ENCODE measurements at places on chromosomes 7 and 10.

- no peak for DNase-seq
These were observed 42.4 kb upstream of the SEPTIN7 start for GRCh38 chr7:35758421-35758820.

DNA sequence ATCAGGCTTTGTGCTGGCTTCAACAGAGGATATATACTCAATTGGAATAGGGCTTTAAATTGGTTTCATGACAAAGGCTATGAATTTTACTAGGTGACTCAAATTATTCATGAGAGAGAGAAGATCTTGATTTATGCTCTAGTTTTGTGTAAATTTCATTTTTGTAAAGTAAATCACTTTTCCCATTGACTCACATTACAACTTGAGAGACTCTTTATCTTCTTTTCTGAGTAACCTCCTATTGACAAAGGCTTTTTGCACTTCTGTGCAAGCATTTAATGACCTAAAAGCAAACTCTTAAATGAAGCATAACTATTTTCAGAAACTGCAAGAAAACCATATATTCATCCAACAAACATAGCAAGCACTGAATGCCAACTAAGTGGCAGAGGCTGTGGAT is 98.5 kb upstream of the RHOBTB1 start:
- no peak for DNase-seq

DNA sequence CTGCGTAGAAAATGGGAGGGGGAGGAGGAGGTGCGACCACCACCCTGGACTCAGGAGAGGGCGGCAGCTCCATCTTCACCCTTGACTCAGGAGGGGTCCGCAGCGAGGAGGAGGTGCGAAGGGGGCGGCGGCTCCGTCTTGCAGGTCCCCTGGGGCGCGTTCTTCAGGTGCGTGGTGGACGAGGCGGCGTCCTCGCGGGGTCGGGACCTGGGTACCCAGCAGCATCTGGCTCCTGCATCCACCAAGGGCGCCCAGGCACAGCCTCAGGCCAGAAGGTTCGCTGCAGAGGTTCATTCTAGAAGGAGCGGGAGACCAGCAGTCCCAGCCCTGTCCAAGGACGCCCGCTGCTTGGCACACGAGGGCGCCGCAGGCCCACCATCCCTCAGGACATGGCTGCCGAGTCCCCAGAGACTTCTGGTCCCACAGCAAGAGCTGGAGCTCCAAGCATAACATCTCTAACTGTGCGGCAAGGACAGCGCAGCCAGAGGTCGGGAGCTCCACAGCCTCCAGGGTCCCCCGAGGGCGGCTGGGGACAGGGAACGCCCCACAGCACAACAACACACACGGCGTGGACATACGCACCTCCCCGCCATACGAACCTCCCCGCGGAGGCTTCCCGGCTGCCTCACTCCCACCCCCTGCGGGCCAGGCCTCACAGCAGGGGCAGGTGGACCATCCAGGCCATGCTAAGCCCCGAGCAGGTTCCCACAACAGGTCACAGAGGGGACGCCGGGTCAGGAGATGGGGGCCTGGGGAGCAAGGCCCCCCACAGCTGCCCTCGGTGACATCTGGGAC is 16.8 kb upstream of the DPYSL4 start:
- DNase-seq, result no peak

GRCh38 chr10:49080965-49081364 is 34.4 kb downstream of the VSTM4 start:
- no peak for DNase-seq

- no peak for DNase-seq
These were observed 75.6 kb upstream of the ZNF479 start for GRCh38 chr7:57207836-57208235.

DNA sequence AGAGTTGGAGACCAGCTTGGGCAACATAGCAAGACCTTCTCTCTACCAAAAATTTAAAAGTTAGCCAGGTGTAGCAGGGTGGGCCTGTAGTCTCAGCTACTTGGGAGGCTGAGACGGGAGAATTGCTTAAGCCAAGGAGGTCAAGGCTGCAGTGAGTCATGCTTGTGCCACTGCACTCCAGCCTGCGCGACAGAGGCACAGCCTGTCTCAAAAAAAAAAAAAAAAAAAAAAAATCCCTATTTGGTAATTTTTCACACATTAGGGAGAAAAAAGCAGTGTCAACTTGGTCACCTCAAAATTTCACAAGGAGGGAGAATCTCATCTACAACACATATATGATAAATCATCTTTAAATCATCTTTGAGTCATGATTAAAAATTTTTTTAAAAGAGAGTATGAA is 6.4 kb upstream of the ZNF398 start:
- no peak for DNase-seq

DNA sequence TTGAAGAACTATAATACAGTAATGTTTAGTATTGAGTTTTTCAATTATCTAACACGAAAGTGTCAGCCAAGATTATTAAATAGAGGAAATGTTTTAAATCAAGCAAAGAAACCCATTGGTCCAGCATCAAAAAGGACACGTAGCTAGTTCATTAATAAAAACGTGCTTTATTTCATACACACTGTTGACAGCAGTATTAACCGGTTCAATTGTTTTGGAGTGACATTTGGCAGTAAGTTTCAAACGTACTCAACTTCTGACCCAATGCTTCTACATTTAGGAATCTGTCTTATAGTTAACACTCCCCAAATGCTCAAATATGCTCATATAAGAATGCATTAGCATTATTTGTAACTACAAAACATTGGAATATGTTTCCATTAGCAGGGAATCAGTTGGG is 41.3 kb downstream of the SLC16A12 start:
- no peak for DNase-seq

GRCh38 chr7:131076032-131076431 is 251.6 kb upstream of the MKLN1 start:
- DNase-seq, result no peak

GRCh38 chr7:20474249-20474648 is 141.2 kb upstream of the ABCB5 start:
- DNase-seq, result no peak

DNA sequence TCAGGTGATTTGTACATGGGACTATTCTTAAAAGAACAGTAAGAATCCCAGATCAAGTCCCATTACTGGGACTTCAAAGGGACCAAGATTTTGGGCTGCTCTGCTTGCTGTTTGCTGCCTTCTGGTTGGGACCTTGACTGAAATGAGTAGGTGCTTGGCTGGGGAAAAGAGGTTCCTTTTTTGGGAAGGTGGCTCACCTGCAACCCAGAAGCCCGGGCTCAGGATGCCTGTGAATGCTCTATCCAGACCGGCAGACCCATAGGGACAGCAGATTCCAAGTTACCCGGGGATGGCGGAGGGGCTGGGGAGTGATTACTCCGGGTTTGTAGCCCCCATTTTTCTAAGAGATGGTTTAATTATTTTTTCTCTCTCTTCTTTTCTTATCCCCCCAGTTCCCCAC is 104.0 kb downstream of the CPXM2 start:
- DNase-seq, result no peak

All from hematopoietic multipotent progenitor cell treated with erythropoietin and hydrocortisone succinate and interleukin-3 and kit ligand, for 15 days (in vitro differentiated cells).